ENCODE measurements at places on chromosomes 3 and 15. TPM values are rescaled to one million over a fixed set of nuclear protein-coding genes. Genes with fewer than 3 reads are reported as not detected.

The CASR gene
- 1.9 TPM for polyA plus RNA-seq

The ARPP21 gene
- polyA plus RNA-seq, result 2.7 TPM

The TMEM158 gene
- 2.1 TPM for polyA plus RNA-seq

The AMOTL2 gene
- 36.0 TPM for polyA plus RNA-seq

The KLHL40 gene
- polyA plus RNA-seq, result 0.25 TPM

The MKRN2OS gene
- polyA plus RNA-seq, result 5.1 TPM

The SLC28A2 gene
- 16.8 TPM for polyA plus RNA-seq

The DNAJA4 gene
- polyA plus RNA-seq, result 27.3 TPM

The SLC12A8 gene
- 21.6 TPM for polyA plus RNA-seq

The ZSCAN2 gene
- polyA plus RNA-seq, result 12.1 TPM

The LRRC31 gene
- 11.4 TPM for polyA plus RNA-seq

The RETNLB gene
- polyA plus RNA-seq, result not detected

DNA sequence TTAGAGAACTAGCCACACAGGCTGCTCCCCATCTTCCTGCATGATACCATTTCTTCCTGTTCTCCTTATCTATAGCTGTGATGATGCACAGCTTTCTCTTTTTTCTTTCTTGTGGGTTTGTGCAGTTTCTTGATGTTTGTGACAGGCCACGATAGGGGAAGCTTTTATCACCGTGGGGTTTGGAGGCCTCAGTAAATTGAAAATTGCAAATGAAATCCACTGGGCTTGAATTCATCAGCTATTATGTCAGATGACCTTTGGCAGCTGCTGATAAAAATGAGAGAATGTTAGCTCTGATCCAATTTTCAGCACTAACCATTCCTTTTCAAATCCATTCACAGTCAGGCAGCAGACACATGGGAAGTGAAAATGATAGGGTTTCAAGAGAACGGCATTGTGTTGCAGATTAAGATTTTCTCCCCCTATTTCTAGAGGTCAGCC is 176.9 kb upstream of the SOX2 start:
- DNase-seq, result no peak
- H3K27ac ChIP-seq, result no peak overlapping the region
- H3K4me3 ChIP-seq, result no peak overlapping the region
- no peaks in the 10 kb centered on the region for H3K36me3 ChIP-seq
- no peaks in the 10 kb centered on the region for H3K27me3 ChIP-seq
- no peaks in the 10 kb centered on the region for H3K4me1 ChIP-seq

DNA sequence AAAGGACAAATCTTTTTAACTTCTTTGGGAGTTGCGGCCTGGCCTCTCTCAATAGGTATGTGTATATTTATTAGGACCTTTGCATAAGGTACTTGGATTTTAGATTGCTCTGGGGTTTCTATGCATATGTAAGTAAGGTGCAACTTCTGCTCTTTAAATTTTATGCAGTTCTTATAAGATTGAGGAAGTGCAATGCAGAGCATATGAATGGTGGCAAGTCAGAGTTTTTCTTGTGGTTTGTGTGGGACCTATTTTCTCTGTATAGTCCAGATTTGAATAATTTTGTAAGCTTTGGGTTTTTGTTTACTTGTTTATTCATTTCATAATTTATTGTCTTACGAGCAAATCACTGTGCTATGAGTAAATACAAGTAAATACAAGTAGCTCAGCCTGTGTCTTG is 101.5 kb downstream of the ATG7 start:
- no peaks in the 10 kb centered on the region for H3K27me3 ChIP-seq
- peaks cover 6% of the 10 kb centered on the region for H3K36me3 ChIP-seq
- no peak overlapping the region for H3K27ac ChIP-seq
- H3K4me1 ChIP-seq, result no peaks in the 10 kb centered on the region
- no peak for DNase-seq

DNA sequence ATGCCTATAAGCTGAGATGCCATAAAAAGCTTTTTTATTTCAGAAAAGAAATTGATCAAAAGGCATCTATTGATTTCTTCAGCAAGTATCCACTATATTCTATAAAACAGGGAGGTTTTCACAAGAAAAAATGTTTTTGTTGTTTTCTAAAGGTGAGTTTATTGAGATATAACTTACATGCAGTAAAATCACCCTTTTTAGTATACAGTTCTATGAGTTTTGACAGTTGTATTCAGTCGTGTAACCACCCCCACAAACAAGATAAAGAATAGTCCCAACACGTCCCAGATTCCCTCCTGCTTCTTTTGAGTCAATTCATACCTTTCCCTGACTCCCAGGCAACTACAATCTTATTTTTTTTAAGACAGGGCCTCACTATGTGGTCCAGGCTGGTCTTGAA is 7.8 kb downstream of the INTS14 start:
- H3K36me3 ChIP-seq, result peaks cover 43% of the 10 kb centered on the region
- no peak overlapping the region for H3K27ac ChIP-seq
- no peaks in the 10 kb centered on the region for H3K4me1 ChIP-seq
- no peak for DNase-seq
- no peaks in the 10 kb centered on the region for H3K27me3 ChIP-seq

DNA sequence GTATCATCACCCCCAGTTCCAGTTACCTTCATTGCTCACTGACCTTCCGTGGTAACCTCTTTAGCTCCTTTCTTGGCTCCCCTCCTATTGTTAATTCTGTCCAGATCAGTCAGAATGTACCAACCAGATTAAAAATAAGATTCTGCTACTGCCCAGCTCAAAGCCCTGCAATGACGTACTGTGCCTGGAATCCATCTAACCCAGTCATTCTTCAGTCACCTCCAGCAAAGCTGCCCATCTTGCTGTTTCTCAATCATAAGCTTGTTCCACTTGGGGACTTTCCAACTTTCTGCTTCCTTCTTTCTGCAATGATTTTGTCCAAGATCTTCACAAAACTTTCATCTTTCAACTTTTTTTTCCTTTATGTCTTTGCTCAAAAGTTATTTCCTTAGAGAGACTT is 512.0 kb upstream of the ZNF385D start:
- H3K4me3 ChIP-seq, result no peak overlapping the region
- H3K36me3 ChIP-seq, result no peaks in the 10 kb centered on the region
- H3K4me1 ChIP-seq, result no peaks in the 10 kb centered on the region
- no peak for DNase-seq
- no peaks in the 10 kb centered on the region for H3K27me3 ChIP-seq
- no peak overlapping the region for H3K27ac ChIP-seq

DNA sequence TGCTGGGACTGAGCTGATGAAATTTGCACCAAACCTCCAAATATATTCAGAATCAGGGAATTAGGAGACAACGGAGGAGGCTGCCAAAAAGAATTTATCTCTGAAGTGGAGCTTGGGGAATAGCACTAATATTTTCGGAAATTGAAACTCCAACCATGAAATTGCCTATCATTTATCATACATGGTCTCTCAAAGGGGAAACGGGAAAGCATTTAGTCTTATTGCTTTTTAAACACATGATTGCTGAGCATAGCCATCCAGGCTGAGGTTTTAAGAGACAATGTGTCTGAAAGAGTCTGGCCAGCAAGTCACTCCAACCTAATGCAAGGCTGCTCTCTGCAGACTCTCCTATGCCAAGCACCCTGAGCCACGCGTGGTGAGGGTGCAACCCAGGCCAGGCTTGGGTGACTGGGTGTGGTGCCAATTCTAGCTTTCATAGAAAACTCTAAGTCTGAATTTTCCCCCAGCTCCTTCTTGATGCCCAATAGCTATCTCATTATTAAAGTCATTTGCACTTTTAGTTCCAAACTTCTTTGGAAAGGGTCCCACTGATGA is 200.2 kb downstream of the RPLP1 start:
- no peaks in the 10 kb centered on the region for H3K4me1 ChIP-seq
- no peak overlapping the region for H3K27ac ChIP-seq
- peaks cover 38% of the 10 kb centered on the region for H3K27me3 ChIP-seq
- DNase-seq, result no peak
- no peak overlapping the region for H3K4me3 ChIP-seq

GRCh38 chr3:86867982-86868381 is 123.0 kb downstream of the VGLL3 start:
- H3K4me1 ChIP-seq, result no peaks in the 10 kb centered on the region
- no peak overlapping the region for H3K4me3 ChIP-seq
- no peaks in the 10 kb centered on the region for H3K27me3 ChIP-seq
- no peaks in the 10 kb centered on the region for H3K36me3 ChIP-seq
- no peak overlapping the region for H3K27ac ChIP-seq

DNA sequence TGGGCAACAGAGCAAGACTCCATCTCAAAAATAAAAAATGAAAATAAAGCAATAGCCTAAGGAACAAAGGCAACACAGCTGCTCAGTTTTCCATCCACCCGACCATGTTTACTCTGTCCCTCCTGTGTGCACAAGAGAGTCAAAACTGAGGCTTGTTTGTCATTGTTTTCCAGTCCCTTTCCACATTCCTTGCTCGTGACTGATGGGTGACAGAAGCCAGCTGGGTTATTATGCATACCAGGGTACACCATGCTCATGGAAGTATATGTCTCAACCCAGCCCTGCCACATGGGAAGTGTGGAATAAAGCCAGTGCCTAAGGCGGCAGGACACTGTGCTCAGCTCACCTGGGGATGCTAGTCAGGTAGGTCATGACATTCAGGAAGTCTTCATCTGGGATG is 49.5 kb downstream of the MCF2L2 start:
- no peak overlapping the region for H3K27ac ChIP-seq
- no peak for DNase-seq
- H3K4me3 ChIP-seq, result no peak overlapping the region
- H3K36me3 ChIP-seq, result no peaks in the 10 kb centered on the region

DNA sequence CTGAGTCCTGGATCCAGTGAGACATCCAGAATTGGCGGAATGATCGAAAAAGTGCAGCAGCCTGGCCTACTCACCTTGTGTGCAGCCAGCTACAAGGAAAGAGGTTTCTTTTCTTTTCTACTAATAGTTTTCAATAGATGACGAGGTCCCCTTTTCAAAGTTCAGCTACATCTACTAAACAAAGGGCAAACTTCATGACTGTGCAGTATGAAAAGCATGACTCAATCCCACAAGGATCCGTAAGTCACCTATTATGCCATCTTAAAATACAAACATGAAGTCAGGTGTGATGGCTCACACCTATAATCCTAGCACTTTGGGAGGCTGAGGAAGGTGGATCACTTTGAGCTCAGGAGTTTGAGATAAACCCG is 16.7 kb downstream of the MIX23 start:
- no peaks in the 10 kb centered on the region for H3K27me3 ChIP-seq
- peak overlapping the region; percentile 69 for H3K27ac ChIP-seq
- no peak overlapping the region for H3K4me3 ChIP-seq
- peaks cover 11% of the 10 kb centered on the region for H3K36me3 ChIP-seq
- DNase-seq, result peak; percentile 70

DNA sequence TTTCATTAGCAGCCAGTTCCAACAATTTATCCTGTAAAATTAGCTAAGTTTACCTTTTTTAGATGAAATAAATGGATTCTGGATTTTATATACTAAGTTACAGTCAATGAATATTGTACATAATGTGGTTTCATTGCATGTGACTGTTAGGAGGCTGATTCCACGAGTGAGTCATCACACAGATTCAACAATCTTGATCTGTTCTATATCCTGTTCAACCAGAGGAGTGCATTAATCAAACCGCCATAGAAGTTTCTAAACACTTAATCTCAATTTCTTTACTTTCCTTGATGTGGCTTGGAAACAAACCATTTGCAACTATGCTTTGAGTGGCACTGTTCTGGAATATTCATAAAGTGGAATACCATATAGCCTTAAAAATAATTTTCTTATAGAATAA is 15.3 kb downstream of the DNAJC13 start:
- no peak for DNase-seq
- no peak overlapping the region for H3K4me3 ChIP-seq
- peaks cover 2% of the 10 kb centered on the region for H3K36me3 ChIP-seq
- no peak overlapping the region for H3K27ac ChIP-seq

- DNase-seq, result peak; percentile 24
- no peak overlapping the region for H3K4me3 ChIP-seq
Observed at GRCh38 chr3:160003520-160004128, 15.0 kb downstream of the IL12A start.

DNA sequence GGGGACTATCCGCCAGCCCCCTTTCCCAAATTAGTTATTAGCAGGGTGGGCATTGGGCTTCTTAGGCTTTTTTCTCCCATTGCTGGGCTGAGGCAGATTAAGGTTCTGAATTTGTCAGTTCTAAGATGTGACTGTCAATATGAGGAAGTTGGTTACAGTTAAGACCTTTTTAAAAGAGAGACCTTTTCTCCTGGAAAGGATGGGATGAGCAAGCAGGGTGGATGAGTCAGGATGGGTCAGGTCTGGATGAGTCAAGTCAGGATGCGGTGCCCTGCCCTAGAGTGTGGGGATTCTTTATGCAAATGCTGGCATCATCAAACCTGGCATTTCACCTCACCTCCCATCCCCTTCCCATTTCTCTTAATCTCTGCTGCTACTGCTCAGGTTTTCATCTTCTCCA is 1.9 kb downstream of the AEN start:
- H3K4me3 ChIP-seq, result no peak overlapping the region
- no peaks in the 10 kb centered on the region for H3K27me3 ChIP-seq
- H3K36me3 ChIP-seq, result peaks cover 16% of the 10 kb centered on the region
- no peak overlapping the region for H3K27ac ChIP-seq
- H3K4me1 ChIP-seq, result peaks cover 6% of the 10 kb centered on the region
- no peak for DNase-seq

DNA sequence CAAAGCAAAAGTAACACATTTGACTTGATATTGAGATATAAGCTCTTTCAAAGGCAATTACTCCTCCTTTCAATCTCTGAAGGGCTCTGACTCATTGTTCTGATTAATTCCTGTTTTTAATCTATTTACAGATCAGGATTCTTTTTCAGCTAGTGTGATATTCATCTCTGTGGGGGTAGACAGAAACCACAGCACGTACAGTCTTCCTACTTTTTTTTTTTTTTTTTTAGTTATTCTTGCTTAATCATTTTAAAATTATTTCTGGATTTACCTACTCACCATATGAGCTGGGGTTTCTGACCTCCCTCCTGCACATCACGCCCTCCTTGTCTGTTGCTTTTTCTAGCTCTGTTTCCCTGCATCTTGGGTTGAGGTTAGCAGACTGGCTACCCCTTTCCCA is 1.4 kb downstream of the CNTN3 start:
- H3K4me3 ChIP-seq, result peak overlapping the region; percentile 37
- no peaks in the 10 kb centered on the region for H3K4me1 ChIP-seq
- no peaks in the 10 kb centered on the region for H3K36me3 ChIP-seq
- H3K27me3 ChIP-seq, result peaks cover 37% of the 10 kb centered on the region
- no peak for DNase-seq

- H3K36me3 ChIP-seq, result no peaks in the 10 kb centered on the region
- peak; percentile 40 for DNase-seq
- H3K27ac ChIP-seq, result no peak overlapping the region
- no peaks in the 10 kb centered on the region for H3K4me1 ChIP-seq
- H3K4me3 ChIP-seq, result no peak overlapping the region
Observed at GRCh38 chr3:167882057-167882667, 146.6 kb downstream of the SERPINI1 start.

DNA sequence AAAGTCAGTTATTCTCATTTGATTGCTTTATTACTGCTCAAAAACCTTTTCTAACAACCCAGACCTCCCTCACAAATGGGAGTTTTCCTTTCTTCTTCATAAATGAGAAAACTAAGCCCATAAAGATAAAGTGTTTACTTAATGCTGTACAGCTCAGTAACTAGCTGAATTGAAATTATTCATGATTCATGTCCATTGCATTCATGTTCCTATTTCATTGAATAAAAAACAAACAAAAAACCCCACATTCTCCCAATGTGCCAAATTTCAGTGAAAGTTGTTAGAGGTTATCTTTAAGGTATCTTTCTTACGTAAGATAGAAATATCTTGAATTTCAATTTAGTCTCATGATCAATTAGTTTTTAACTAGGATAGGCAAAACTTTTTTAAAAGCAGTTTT is 2.8 kb downstream of the PLSCR2 start:
- H3K36me3 ChIP-seq, result no peaks in the 10 kb centered on the region
- H3K27ac ChIP-seq, result no peak overlapping the region
- DNase-seq, result no peak
- peaks cover 5% of the 10 kb centered on the region for H3K4me1 ChIP-seq
